ENCODE measurements at places on chromosomes 11 and 22.

DNA sequence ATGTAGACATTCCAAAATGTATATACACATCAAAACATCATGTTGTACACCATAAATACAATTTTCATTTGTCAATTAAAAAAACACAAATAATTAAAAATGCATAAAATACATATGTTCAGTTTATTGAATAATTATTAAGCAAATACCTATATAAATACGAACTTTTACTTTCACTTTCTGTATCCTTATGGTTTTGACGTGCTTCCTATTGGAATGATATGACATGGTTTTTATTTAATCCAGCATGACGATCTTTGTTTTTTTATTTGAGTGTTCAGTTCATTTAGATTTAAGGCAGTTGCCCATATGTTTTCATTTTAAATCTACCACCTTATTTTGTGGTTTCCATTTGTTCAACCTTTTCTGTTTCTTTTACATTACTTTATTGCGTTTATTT lies 198.3 kb upstream of the PLET1 start:
- no peak for DNase-seq

- no peak for DNase-seq
These were observed 33.6 kb downstream of the YAP1 start for GRCh38 chr11:102143867-102144266.

DNA sequence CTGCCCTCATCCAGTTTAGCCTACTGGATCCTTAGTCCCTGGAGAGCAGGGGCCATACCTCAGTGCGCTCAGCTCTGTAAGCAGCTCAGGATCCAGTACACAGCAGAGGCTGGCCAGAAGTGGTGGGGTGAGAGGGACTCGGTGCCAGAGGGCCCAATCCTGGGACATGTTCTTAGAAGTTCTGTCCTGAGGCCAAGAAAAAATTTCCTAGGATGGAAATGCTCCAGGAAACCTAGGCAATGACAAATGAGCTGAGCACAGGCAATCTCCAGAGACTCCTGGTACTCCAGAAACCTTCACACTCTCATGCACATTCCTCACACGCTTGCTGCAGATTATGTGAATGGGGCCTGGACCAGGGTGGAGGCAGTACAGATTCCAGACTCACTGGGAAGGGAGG lies 89.6 kb downstream of the SERGEF start:
- no peak for DNase-seq

DNA sequence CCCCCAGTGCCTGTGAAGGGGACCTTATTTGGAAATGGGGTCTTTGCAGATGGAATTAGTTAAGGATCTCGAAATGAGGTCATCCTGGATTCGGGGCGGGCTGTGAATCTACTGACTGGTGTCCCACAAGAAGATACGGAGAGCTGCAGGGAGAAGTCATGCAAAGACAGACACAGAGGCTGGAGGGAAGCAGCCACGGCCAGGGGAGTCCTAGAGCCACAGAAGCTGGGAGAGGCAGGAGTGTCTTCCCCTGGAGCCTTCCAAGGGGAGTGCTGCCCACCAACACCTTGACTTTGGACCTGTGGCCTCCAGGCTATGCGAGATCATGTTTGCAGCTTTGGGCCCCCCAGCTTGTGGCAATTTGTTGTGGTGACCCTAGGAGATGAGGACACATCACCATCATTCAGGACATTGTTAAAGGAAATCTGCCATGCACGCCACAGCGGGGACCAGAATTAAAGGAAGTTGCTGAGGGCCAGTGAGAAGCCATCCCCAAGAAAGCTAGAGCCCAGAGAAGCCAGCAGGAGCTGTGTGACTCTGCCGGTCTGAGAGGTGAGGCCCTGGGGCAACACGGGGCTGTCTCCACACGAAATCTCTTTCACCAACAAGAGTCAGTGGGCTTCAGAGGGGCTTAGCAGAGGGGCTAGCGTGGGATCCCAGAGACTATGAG lies 434.7 kb downstream of the BRD1 start:
- DNase-seq, result no peak

DNA sequence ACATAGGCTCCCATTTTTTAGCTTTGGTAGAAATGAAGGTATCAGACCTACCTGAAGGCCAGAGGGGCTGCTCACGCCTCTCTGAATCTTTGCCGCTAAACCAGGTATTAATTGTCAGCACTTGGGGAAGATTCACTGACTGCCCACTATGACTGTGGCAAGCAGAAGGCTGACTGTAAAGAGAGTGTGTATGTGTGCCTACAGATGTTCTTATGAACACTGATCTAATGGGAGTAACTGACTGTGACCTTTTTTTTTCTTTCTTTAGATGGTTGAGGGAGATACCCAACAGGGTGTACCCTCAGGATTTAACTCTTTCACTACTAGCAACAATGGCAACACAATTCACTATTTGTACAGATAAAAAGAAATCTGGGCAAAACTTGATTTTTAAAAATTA lies at the start of gene RAG2:
Gene RAG2 (minus strand): TSS at position 186 of the 400 bp plus-strand sequence. CDS start 4,068 bp downstream, outside the sequence.
- DNase-seq, result no peak

DNA sequence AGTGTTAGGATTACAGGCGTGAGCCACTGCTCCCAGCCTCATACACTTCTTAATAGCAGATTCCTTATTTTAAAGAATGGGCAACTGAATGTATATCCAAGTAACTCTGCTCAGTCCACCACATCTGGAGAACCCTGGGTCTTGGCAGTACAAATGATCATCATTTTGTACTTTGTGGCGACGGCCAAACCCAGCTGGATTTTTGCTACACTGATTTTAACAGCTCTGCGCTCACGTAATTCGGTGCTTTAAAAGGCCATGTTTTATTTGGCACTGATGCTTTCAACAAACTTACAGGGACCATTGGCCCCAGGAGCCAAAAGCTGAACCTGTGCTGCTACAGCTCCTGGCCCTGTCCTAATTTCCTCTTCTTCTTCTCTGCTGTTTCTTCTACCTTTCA lies 60.8 kb upstream of the PDE3B start:
- no peak for DNase-seq

GRCh38 chr11:32309530-32310213 lies 125.7 kb downstream of the WT1 start:
- DNase-seq, result peak; percentile 89

DNA sequence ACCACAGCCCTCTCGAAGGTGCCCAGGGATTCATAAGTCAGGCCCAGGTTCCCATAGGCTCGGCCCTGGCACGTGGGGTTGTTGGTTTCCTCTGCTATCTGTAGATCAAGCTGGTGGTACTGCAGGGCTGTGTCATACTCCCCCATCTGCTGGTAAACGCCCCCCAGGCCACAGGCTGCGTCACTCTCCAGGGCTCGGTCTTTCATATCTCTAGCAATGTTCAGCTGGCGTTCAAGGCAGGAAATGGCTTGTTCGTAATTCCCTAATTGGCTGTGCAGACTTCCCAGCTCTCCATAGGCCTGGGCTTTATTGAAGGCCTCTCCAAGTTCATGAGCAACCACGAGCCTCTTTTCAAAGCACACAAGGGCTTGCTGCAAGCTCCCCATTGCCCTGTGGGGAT lies 186.4 kb upstream of the PITPNB start:
- no peak for DNase-seq

- DNase-seq, result no peak
These were observed 59.2 kb downstream of the BTG4 start for GRCh38 chr11:111452817-111453552.

DNA sequence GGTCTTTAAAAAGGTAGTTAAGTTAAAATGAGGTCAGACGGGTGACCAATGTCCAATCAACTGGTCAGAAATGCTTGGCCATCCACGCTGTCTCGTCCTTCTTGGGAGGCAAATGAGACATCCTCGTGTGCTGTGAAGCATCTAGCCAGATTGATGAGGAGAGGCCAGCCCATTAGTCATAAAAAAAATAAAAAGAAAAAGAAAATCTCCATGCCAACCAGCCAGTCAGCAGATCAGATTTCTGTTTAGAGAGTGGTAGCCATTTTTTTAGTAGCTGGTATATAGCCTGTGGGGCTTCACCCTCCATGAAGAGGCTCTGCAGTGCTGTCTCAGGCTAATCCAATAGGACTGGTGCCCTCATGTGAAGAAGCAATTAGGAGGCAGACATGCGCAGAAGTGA lies 343.1 kb upstream of the SYN3 start:
- DNase-seq, result no peak

DNA sequence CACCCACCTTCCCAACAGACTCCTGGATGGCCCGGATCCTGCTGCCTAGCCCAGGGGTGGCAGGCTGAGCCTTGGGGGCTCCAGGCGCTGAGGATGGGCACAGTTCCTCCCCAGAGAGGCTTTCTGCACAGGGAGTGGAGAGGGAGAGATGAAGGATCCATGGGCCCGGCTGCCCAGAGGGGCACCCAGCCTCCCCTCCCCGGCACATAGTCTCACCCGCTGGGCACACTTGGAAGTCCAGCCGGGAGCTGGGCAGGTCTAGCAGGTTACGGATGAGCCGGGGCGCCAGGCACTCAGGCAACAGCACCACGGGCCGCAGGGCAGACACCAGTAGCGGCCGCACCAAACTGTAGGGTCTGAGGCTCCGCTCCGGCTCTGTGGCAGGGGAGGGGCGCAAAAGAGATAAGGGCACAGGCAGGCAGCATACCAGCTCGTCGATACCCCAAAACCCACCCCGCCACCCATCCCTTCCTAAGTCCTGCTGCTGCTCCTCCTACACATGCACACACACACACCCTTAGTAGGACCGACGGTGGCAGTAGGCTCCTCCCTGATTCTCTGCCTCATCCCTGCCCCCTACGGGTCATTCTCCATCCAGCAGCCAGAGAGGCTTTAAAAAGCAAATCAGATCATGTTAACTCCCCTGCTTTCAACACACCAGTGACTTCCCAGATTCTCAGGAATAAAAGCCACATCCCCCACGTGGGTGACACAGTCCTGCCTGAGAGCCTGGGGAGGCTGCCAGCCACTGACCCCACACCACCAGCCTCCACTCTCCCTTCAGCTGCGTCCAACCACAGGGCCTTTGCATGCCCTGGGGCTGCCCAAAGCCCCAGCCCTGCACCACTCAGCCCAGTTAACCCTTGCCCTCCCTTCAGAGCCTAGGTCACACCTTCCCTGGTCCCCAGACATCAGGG lies 6.5 kb upstream of the MFNG start:
- DNase-seq, result no peak

GRCh38 chr22:17922925-17923903 lies 101.1 kb downstream of the MICAL3 start:
- no peak for DNase-seq
